A549 (cell line): ENCODE measurements at places on chromosomes 12 and 14.

DNA sequence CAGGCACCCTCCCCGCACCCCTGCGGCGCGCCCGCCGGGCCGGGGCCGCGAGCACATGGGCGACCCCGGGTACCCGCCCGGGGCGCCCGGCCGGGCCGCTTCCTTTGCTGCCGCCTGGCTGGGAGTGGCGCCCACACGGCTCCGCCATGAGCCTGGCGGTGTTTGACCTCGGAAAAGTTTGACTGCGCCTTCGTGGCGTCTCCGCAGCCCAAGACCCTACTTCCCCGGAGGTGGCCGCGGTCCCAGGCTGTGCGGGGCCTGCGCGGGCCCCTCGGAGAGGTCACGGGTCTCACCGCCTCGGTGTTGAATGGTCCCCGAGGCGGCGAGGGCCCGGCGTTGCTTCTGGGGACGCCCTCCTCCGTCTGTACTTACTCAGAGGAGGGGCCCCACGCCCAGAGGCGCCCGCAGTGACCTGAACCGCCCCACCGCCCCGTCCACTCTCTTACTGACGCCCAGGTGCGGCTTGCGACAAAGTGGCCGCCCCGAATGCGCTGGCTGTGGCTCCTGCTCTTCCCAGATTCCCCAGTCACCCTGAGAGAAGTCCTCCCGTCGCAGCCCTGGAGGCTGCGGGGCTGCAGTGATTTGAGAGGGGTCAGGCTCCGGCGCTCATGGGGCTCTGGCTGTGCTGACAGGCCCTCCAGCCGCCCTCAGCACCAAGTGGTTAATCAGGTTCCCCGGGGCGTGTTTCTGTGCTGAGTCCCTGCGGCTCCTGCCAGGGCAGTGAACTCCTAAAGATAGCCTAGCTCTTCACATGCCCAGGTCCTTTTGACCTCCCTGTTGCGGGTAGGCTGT, 5.8 kb downstream of the KMT5A start:
- DNase-seq = peak; percentile 53

DNA sequence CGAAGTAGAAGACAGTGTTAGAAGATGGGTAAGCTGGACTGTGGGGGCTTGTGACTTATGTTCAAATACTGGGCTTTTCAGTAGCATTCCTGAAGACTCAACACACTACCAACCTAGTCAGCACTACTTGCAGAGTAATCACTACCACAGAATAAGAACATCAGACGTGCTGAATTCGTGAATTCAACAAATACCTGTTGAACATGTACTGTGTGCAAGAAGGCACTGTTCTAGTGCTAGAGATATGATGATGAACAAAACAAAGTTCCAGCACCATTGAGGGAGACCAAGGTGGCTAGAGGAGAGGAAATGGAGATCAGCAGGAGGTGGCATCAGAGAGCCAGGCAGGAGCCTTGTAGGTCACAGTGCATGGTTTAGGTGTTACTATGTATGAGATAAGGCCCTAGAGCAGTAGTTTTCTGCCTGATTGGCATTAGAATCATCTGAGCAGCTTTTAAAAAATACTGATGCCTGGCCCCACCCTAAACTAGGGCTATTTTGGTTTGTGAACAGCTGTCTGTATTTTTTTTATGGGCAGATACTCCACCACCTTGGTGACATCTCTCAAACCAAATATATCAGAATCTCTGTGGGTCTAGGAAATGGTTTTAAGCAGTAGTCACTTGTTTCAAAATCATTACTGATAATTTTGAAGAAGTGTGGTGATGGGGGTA, 26.8 kb downstream of the FERMT2 start:
- no peak for DNase-seq

- DNase-seq = no peak
Measured at GRCh38 chr14:34041220-34041619, 90.3 kb upstream of the EGLN3 start.

DNA sequence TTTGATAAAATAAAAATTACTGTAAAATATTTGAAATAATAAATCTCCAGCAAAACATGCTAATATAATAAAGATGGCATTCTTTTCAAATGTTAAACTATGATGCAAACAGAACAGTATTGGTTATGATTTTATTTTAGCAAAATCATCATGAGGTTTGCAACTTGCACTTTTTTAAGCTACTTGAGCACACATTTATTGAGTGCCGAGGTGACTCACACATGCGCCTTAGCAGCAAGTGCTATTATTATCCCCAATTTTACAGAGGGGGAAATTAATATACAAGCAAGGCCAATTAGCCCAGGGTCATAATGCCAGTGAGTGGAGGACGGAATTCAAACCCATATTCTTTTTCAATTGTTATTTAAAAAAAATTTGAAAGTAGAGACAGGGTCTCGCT, 7.3 kb downstream of the DYRK4 start:
- DNase-seq = no peak

DNA sequence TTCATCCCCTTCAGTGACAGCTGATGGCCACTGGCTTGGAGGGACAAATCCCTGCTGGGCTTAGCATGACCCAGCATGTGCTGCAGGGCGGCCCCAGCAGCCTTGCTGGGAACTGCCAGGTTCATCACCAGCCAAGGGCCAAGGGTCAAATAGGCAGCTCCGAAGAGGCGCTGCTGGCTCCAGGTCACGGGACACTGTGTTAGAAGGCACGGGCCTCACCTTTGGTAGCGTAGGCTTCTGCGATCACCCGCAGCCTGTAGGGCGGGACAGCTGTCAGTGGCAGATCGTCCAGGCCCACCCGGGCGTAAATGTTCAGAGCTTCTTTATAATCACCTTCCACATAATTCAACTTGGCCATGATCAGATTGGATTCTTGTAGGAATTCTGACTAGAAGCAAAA, 35.7 kb downstream of the TTC7B start:
- no peak for DNase-seq

GRCh38 chr14:99473458-99473857, 7.2 kb downstream of the SETD3 start:
- DNase-seq = no peak

GRCh38 chr12:110171636-110172035, 47.5 kb downstream of the IFT81 start:
- no peak for DNase-seq
